ENCODE measurements at places on chromosomes 2 and 18.

GRCh38 chr18:10792181-10792580 lies 266.4 kb downstream of the NAPG start:
- no peaks in the 10 kb centered on the region for H3K4me1 ChIP-seq
- H3K27ac ChIP-seq = no peak overlapping the region
- no peaks in the 10 kb centered on the region for H3K36me3 ChIP-seq
- H3K4me3 ChIP-seq = no peak overlapping the region
- DNase-seq = no peak

- peaks cover 13% of the 10 kb centered on the region for H3K4me1 ChIP-seq
- H3K27ac ChIP-seq = no peak overlapping the region
- no peak overlapping the region for H3K4me3 ChIP-seq
- H3K36me3 ChIP-seq = no peaks in the 10 kb centered on the region
- DNase-seq = no peak
- H3K27me3 ChIP-seq = no peaks in the 10 kb centered on the region
Measured at GRCh38 chr2:41724465-41724864, 323.4 kb upstream of the PKDCC start.

DNA sequence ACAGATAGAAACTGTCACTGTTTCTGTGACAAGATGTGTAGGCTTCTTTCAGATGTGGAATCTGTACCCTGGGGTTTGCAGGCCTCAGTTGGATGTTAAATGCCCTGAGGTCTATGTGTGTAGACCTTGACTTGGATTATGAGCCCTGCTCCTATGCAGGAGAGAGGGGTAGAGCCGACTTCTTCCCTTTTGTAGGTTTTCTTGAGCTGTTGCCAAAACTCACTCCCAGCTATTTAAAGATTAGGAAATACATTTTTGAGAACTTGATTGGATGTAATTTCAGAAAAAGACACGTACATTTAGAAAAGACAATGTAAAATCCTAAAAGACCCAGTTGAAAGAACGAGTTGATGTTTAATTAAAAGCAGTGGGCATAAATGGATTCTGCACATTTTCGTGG lies 374.8 kb downstream of the SLC4A3 start:
- no peaks in the 10 kb centered on the region for H3K36me3 ChIP-seq
- H3K27ac ChIP-seq = no peak overlapping the region
- no peak for DNase-seq
- no peaks in the 10 kb centered on the region for H3K4me1 ChIP-seq
- H3K27me3 ChIP-seq = no peaks in the 10 kb centered on the region

- no peaks in the 10 kb centered on the region for H3K36me3 ChIP-seq
- DNase-seq = no peak
- H3K4me1 ChIP-seq = no peaks in the 10 kb centered on the region
- no peaks in the 10 kb centered on the region for H3K27me3 ChIP-seq
Measured at GRCh38 chr2:237091779-237092436, 6.2 kb downstream of the COPS8 start.

DNA sequence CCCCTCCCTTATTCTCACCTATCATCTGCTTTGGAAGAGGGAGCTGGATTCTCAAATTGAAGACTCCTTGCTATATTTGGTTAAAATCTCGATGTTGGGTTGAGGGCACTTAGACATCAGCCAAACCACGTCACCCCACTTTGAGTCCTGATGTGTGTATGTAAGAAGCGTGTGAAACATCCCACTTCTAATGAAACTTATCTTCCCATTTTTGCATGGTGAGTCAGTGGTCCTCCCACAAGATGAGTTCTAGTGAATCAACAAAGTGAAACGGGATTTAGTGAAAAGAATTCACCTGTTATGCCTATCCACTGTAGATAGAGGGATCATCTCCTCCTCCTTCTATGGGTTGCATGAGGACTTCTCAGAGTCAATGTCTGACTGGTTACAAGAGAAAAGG lies 51.4 kb upstream of the SPRED2 start:
- H3K4me3 ChIP-seq = no peak overlapping the region

- no peaks in the 10 kb centered on the region for H3K4me1 ChIP-seq
- no peak overlapping the region for H3K27ac ChIP-seq
- no peaks in the 10 kb centered on the region for H3K36me3 ChIP-seq
- no peak overlapping the region for H3K4me3 ChIP-seq
Measured at GRCh38 chr2:190506666-190507065, 27.9 kb downstream of the NEMP2 start.

- no peak for DNase-seq
- no peak overlapping the region for H3K27ac ChIP-seq
- H3K36me3 ChIP-seq = no peaks in the 10 kb centered on the region
Measured at GRCh38 chr2:205858881-205859441, 176.7 kb downstream of the NRP2 start.

- H3K4me3 ChIP-seq = no peak overlapping the region
- no peaks in the 10 kb centered on the region for H3K4me1 ChIP-seq
- no peaks in the 10 kb centered on the region for H3K36me3 ChIP-seq
- DNase-seq = no peak
Measured at GRCh38 chr2:66571918-66572317, 137.0 kb downstream of the MEIS1 start.

DNA sequence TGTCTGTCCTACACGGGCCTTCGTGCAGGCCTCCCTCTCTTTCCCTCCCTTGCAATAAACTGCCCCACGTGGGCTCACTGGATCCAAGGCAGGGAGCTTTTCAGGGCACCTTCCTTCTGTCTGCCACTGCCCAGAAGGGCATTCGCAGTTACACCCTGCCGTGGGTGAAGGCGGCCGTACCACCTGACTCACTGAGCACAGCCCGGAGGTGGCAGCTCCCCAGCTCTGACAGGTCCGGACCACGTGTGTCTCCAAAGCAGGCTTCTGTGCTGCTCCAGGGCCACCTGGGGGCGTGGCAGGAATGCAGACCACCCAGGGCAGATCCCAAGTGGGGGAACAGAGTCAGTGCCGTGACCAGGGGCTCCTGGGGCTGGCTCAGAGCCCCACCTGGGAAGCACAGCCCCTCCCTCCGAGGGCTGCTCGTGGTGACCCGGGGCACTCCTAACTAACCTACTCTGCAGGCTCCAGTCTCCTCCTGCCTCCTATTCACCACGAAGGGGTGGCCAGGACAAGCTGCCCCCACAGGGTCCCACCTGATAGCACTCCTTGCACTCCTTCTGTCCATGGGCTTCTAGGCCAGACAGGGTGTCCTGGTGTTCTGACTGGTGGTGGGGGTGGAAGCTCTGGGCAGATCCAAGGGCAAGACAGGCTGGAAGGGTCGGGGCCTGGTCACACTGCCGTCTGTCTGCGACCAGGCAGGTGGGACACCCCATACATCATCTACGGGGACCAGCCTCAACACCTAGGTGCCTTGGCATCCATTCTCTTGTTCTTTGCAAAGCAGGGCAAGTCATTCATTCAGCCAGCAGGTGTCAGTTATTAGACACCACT lies 9.7 kb downstream of the SNED1 start:
- H3K27me3 ChIP-seq = peaks cover 47% of the 10 kb centered on the region
- no peak overlapping the region for H3K4me3 ChIP-seq
- H3K27ac ChIP-seq = no peak overlapping the region

- DNase-seq = no peak
- H3K4me3 ChIP-seq = no peak overlapping the region
- H3K36me3 ChIP-seq = no peaks in the 10 kb centered on the region
- no peaks in the 10 kb centered on the region for H3K4me1 ChIP-seq
- H3K27me3 ChIP-seq = no peaks in the 10 kb centered on the region
Measured at GRCh38 chr2:72006188-72006736, 141.4 kb downstream of the CYP26B1 start.
